ENCODE measurements at places on chromosomes 4 and X.
A peak's percentile ranks its signal among the peaks of the same experiment; 100 is the strongest.

- no peak for DNase-seq
Measured at GRCh38 chrX:152601848-152602616, 35.7 kb upstream of the GABRQ start.

- DNase-seq: no peak
Measured at GRCh38 chrX:1656379-1656778, 41.5 kb downstream of the ASMT start.

DNA sequence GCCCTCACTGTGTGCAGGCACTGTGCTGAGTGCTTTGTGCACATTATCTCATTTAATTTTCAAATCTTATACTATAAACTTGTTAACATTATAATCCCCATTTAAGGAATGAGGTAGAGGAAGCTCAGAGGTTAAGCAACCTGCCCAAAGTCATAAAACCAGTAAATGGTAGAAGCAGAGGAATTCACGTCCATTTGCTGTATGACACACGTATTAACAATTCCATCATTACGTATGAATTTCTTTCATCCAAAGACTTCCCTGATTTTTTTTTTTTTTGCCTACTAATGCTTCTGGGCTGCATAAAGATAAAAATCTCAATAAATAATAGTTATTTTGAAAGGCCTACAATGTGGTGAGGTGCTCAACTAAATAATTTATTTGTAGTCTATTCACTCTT is 64.5 kb upstream of the H2AZ1 start:
- no peak for DNase-seq

DNA sequence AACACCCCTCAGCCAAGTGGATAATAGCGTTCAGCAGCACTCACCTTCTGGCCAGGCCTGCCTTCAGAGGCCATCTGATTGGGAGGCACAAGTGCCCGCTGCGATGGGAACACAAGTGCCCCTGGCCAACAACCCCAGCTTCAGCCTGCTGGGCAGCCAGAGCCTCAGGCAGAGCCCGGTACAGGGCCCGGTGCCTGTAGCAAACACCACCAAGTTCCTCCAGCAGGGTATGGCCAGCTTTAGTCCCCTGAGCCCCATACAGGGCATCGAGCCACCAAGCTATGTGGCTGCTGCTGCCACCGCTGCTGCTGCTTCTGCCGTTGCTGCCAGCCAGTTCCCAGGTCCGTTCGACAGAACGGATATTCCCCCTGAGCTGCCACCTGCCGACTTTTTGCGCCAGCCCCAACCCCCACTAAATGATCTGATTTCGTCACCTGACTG is 55.9 kb upstream of the MTM1 start:
- no peak for DNase-seq

DNA sequence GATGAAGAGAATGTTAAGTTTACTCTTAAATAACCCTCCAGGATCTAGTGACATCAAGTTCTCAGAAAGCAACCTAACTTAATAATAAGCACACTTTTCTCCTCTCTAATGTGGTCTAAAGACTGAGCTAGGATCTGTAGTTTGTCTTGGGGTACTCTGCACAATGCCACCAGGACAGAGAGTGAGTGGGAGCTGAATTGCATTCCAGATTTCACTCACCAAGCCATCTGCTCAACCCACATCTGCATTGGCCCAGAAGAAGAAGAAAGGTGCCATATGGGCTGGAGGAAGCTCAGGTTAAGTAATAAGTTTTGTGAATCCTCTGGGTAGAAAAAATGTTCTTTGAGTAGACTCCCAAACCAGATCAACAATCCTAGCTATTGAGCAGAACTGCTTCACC is 384.6 kb downstream of the PPP3CA start:
- no peak for DNase-seq

GRCh38 chrX:12814420-12814819 is 23.2 kb downstream of the PRPS2 start:
- peak; percentile 2 for DNase-seq

GRCh38 chrX:1909419-1910206 is 294.8 kb downstream of the ASMT start:
- DNase-seq: no peak

Data from NCI-H2081 treated with DMSO at 0.1 percent for 48 hours (cell line).